T-helper 9 cell (primary cell): ENCODE measurements at places on chromosomes 6 and 20.

- DNase-seq = no peak
These were observed 95.5 kb upstream of the TRAF3IP2 start for GRCh38 chr6:111701146-111701545.

DNA sequence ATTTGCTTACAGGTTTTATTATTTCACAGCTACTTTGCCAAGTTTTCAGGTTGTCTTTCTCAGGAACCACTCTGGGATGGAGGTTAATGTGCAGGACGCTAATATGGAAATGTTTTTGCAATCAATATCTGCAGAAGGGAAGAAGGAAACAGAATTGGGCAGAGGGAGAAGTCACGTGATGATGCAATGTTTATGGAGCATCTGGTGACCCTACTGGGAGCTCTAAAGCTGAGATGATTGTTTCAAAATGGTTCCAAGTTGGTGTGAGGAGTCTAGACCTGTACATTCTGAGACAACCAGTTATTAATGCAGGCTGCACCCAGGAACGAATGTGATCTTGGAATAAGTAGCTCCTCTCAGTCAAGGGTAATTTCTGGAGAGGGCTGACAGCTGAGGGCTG, 905.4 kb upstream of the FLRT3 start:
- DNase-seq = no peak

GRCh38 chr6:71982389-71982788, 96.0 kb downstream of the RIMS1 start:
- no peak for DNase-seq

DNA sequence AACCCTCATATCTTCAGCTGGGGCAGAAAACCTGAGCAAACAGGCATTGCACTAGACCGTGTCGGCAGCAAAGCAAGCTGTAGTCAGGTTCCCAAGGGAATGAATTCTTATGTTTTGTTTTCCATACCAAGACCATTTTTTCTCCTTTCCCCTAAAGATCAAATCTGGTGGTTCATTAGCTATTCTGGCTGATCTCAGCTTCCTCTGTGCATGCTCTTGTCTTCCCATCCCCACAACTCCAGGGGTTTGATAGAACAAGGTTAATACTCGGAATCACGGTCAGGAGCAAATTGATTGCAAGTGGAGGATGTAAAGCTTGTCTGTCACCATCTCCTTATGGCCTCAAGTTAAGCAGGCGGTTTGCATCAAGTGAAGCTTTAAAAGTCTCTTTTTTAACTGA, 778.8 kb downstream of the KIF16B start:
- DNase-seq = no peak

- DNase-seq = no peak
These were observed 457.2 kb downstream of the TENT5A start for GRCh38 chr6:81295310-81295709.

DNA sequence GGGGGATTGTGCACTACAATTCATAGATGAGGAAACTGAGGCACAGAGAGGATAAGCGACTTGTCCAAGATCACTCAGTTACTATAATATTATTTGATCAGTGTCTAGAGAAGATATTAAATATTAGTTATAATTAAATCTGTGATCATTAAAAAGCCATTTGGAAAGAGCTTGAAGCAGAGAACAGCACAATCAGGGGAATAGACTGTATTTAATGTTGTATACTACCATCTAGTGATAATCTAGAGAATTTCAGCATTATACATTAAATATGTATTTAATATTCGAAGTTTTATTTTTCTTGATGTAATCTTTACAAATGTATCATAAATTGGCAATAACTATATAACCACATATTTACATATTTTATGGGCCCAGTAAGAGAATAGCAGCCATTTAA, 20.1 kb upstream of the MTCL3 start:
- no peak for DNase-seq

GRCh38 chr6:162441991-162442390, 285.6 kb downstream of the PRKN start:
- DNase-seq = no peak

GRCh38 chr6:38443352-38444144, 196.2 kb downstream of the BTBD9 start:
- no peak for DNase-seq

DNA sequence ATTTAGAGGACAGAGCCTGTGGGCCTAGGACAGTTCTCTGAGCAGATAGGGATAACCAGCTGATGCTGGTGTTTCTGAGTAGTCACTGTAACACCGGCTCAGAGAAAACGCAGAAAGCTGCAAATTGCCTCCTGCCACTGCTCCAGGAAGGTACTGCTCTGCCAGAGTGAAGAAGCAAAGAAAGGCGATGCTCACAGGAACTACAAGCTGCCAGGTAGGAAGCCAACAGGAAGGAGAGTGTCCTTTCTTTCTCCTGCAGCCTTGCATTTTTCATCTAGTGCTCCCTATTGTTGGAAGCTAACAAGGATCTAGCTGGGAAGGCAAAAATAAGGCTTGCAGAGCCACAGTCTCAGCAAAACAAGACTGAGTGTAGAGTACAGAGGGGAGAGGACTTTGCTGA, 70.7 kb upstream of the RAB32 start:
- DNase-seq = no peak

DNA sequence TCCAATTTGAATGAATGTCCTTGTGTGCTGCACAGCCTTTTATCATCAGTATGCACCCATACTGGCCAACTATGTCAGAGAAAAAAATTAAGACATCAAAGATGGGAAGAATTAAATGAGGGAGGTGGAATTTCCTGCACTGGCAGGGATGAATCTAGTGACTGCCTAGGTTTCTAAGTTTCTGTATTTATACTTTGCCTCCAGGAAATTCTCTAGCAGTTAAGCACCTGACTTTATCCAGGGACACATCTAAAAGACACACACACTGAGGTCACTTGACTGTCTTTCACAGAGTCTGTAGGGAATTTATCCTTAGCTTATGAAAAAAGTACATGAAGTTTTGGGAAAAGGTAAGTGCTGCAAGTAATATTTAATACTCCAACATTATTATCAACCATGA, 636.5 kb upstream of the PTCHD4 start:
- DNase-seq = no peak

- DNase-seq = no peak
These were observed 92.1 kb upstream of the ANKEF1 start for GRCh38 chr20:9942736-9943135.
